ENCODE measurements at places on chromosomes 6 and 20.
A peak's percentile ranks its signal among the peaks of the same experiment; 100 is the strongest.

DNA sequence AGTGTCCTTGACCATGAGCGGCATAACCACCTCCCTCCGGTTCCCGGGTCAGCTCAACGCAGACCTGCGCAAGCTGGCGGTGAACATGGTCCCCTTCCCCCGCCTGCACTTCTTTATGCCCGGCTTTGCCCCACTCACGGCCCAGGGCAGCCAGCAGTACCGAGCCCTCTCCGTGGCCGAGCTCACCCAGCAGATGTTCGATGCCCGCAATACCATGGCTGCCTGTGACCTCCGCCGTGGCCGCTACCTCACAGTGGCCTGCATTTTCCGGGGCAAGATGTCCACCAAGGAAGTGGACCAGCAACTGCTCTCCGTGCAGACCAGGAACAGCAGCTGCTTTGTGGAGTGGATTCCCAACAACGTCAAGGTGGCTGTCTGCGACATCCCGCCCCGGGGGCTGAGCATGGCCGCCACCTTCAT is 4.9 kb downstream of the TUBB1 start:
- no peaks in the 10 kb centered on the region for H3K4me1 ChIP-seq
- H3K27me3 ChIP-seq, result no peaks in the 10 kb centered on the region
- DNase-seq, result no peak
- H3K4me3 ChIP-seq, result no peak overlapping the region
- no peak overlapping the region for H3K27ac ChIP-seq

DNA sequence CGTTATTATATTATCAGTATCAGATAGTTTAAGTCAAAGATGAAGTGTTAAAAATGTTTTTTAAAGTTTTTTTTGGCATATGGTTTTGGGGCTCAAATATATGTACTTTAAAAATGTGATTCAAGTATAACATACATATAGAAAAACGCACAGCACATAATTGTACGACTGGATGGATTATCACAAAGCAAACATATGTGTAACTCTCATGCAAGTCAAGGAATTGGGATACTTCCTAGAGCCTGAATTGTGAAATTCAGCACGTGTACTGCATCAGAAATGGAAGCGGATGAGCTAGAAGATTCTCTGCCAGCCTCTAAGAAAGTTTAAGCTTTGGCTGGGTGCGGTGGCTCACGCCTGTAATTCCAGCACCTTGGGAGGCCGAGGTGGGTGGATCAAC is 340.9 kb downstream of the PRL start:
- H3K36me3 ChIP-seq, result no peaks in the 10 kb centered on the region
- no peak overlapping the region for H3K27ac ChIP-seq
- H3K27me3 ChIP-seq, result no peaks in the 10 kb centered on the region
- no peak for DNase-seq

- no peaks in the 10 kb centered on the region for H3K36me3 ChIP-seq
- DNase-seq, result no peak
- no peaks in the 10 kb centered on the region for H3K4me1 ChIP-seq
- H3K4me3 ChIP-seq, result no peak overlapping the region
- no peaks in the 10 kb centered on the region for H3K27me3 ChIP-seq
These were observed 49.7 kb downstream of the SYNE1 start for GRCh38 chr6:152587473-152587872.

DNA sequence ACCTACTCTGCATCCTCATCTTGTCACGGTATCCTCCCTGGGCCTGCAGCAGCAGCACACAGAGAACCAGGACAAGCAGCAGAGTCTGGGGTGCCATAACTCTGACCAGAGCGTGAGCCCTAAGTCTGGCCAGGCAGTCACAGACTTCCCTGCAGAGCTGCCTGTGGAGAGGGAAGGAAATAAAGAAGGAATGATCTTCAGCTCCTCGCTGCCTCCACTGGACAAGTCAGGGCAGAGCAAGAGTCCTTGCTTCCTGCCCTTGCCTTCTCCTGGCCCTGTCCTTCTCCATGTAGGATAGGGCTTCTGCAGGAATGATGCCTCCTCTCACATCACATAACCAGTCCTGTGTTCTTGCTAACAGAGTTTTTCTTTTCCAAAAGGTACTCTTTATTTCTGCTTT is 15.9 kb upstream of the WFDC11 start:
- no peak overlapping the region for H3K27ac ChIP-seq
- peak; percentile 73 for DNase-seq
- no peaks in the 10 kb centered on the region for H3K4me1 ChIP-seq

- H3K36me3 ChIP-seq, result no peaks in the 10 kb centered on the region
- H3K27ac ChIP-seq, result no peak overlapping the region
- H3K4me1 ChIP-seq, result peaks cover 6% of the 10 kb centered on the region
- H3K4me3 ChIP-seq, result no peak overlapping the region
These were observed 349.9 kb downstream of the ARHGAP18 start for GRCh38 chr6:129359811-129360681.

GRCh38 chr6:13624871-13625288 is 9.7 kb downstream of the NOL7 start:
- DNase-seq, result peak; percentile 83
- no peak overlapping the region for H3K27ac ChIP-seq
- no peak overlapping the region for H3K4me3 ChIP-seq
- H3K36me3 ChIP-seq, result no peaks in the 10 kb centered on the region

DNA sequence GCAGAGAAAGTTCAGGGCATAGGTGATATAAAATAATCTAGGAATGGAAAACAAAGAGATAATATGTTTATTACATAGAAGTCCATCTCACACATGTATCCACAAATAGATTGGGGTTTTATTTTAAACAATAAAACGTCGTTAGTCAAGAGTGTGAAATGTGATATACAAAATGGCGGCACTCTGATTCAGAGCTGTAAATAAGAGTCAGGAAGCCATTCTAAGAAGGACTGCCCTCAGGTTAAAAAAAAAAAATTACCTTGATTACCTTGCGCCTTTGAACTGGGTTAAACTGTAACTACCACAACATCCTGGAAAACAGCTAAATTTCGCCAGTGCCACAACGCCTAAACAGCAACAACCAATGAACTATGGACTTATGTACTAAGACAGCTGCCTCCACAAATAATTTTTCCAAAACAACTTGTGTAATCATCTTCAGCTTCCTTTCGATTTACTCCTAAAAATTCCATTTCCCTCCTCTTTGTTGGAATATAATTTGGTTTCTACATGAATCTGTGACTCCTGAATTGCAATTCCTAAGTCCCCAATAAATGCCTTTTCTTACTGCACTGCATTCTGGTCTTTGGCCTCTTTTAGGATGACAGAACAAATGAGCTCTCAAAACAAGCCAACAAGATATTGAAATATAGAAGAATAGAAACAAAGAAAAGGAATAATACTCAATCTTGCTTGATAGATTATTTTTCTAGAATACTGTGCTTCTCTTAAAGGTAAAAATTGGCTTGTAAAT is 1019.5 kb upstream of the MAP3K7 start:
- H3K27ac ChIP-seq, result no peak overlapping the region
- H3K27me3 ChIP-seq, result no peaks in the 10 kb centered on the region
- H3K4me3 ChIP-seq, result no peak overlapping the region
- no peaks in the 10 kb centered on the region for H3K4me1 ChIP-seq
- no peak for DNase-seq

GRCh38 chr20:46237227-46237626 is 71.1 kb downstream of the CDH22 start:
- no peaks in the 10 kb centered on the region for H3K36me3 ChIP-seq
- no peaks in the 10 kb centered on the region for H3K27me3 ChIP-seq
- peak; percentile 43 for DNase-seq
- no peaks in the 10 kb centered on the region for H3K4me1 ChIP-seq

GRCh38 chr20:5039255-5039657 is 37.9 kb upstream of the SLC23A2 start:
- no peaks in the 10 kb centered on the region for H3K27me3 ChIP-seq
- no peak overlapping the region for H3K4me3 ChIP-seq
- H3K36me3 ChIP-seq, result no peaks in the 10 kb centered on the region
- H3K27ac ChIP-seq, result no peak overlapping the region

- no peak overlapping the region for H3K27ac ChIP-seq
- DNase-seq, result no peak
- H3K4me1 ChIP-seq, result no peaks in the 10 kb centered on the region
- H3K27me3 ChIP-seq, result no peaks in the 10 kb centered on the region
- no peaks in the 10 kb centered on the region for H3K36me3 ChIP-seq
- H3K4me3 ChIP-seq, result no peak overlapping the region
These were observed 52.1 kb downstream of the PTPN1 start for GRCh38 chr20:50562262-50562701.

- no peak for DNase-seq
- no peaks in the 10 kb centered on the region for H3K36me3 ChIP-seq
- peaks cover 3% of the 10 kb centered on the region for H3K4me1 ChIP-seq
These were observed 30.5 kb downstream of the FOXO3 start for GRCh38 chr6:108591040-108591816.

DNA sequence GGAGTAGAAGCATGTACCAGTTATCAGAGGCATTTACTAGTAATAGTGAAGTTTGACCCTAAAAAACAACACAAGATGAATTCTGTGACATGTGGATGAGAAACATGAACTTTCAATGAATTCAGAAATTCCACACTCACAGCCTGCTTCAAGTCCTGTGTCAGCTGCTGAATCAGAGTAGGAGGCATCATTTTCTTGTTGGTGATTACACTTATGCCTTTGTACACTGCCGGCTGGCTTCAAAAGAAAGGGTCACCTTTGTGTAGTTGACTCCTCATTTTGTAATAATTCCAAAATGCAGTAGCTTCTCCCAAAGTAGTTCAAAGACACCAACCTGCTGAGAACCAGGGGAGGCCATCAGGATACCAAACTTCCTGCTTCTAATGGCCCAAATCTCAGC is 165.5 kb downstream of the BACH2 start:
- H3K27me3 ChIP-seq, result no peaks in the 10 kb centered on the region
- no peak for DNase-seq
- no peaks in the 10 kb centered on the region for H3K36me3 ChIP-seq
- no peaks in the 10 kb centered on the region for H3K4me1 ChIP-seq
- no peak overlapping the region for H3K4me3 ChIP-seq

- H3K27ac ChIP-seq, result no peak overlapping the region
- no peak overlapping the region for H3K4me3 ChIP-seq
- no peaks in the 10 kb centered on the region for H3K36me3 ChIP-seq
- H3K4me1 ChIP-seq, result peaks cover 6% of the 10 kb centered on the region
These were observed 40.8 kb upstream of the FOXP4 start for GRCh38 chr6:41505122-41506049.

GRCh38 chr6:149855040-149855654 is 9.0 kb downstream of the LRP11 start:
- H3K4me1 ChIP-seq, result no peaks in the 10 kb centered on the region
- no peak overlapping the region for H3K4me3 ChIP-seq
- no peak overlapping the region for H3K27ac ChIP-seq
- no peak for DNase-seq
- H3K27me3 ChIP-seq, result no peaks in the 10 kb centered on the region
- no peaks in the 10 kb centered on the region for H3K36me3 ChIP-seq

- no peaks in the 10 kb centered on the region for H3K4me1 ChIP-seq
- no peak overlapping the region for H3K4me3 ChIP-seq
- no peak overlapping the region for H3K27ac ChIP-seq
- H3K36me3 ChIP-seq, result no peaks in the 10 kb centered on the region
- no peaks in the 10 kb centered on the region for H3K27me3 ChIP-seq
These were observed 16.6 kb downstream of the TENT5A start for GRCh38 chr6:81735756-81736380.

GRCh38 chr20:20551409-20551808 is 161.0 kb downstream of the RALGAPA2 start:
- no peaks in the 10 kb centered on the region for H3K27me3 ChIP-seq
- DNase-seq, result no peak
- no peak overlapping the region for H3K4me3 ChIP-seq
- no peak overlapping the region for H3K27ac ChIP-seq

DNA sequence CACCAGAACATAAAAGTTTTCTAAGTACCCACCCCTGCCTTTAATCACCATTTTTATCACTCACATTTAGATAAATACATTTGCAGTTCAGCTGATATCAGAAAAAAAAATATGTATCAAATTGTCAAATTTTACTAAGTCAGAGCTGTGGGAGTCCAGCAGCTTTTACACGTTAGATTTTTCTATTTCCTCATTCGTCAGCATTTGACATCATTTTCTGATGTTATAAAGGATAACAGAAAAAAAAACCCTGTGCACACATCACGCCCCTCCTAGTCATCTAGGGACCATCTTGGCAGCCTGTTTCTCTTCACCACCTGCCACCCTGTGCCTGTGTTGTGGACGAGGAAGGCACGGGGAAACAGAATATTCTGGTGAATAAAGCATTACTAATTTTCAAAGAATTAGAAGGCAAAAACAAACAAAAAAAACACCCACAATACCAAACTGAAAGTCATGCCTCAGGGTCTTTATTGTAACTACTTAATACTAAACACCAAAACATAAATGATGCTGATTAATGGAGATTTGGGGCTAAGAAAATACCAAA is 12.4 kb downstream of the B4GALT5 start:
- H3K27me3 ChIP-seq, result no peaks in the 10 kb centered on the region
- no peak overlapping the region for H3K27ac ChIP-seq
- DNase-seq, result no peak
- no peak overlapping the region for H3K4me3 ChIP-seq
- no peaks in the 10 kb centered on the region for H3K36me3 ChIP-seq
- peaks cover 4% of the 10 kb centered on the region for H3K4me1 ChIP-seq

DNA sequence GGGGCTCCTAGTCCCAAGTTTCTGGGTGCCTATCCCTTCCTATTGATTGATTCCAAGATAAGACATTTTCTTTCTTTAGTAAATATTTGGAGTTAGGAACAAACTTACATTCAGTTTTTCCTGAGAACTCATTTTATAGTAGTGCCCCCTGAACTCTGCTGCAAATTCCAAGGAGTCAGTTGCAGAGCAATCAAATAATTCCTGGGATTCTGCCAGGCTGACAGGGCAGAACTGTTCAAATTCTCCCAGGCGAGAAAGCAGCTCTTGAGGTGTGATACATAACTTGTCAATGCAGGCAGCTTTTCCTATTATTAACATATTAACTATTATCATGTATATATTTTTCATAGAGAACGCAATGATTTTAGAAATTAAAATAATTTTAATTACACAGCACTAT is 15.9 kb upstream of the ZBTB24 start:
- no peak overlapping the region for H3K27ac ChIP-seq
- H3K4me1 ChIP-seq, result no peaks in the 10 kb centered on the region
- H3K27me3 ChIP-seq, result no peaks in the 10 kb centered on the region
- no peak overlapping the region for H3K4me3 ChIP-seq
- no peaks in the 10 kb centered on the region for H3K36me3 ChIP-seq

DNA sequence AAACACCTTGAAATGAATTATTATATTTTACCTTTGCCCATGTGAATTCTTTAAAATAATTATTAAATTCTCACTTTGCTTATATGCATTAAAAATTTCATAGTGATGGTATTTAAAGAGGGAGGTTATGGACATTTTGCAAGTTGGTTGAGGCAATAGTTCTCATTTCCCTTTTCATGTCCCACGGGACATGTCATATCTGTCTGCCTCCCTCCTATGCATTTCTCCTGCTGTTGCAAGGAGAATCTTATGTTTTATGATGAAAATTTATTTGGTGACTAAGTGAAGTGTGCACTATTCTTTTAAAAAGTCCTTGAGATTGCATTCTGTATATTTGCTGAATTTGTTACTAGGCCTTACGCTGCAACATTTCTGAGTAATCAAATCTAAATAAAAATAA is 67.2 kb downstream of the UTRN start:
- peaks cover 2% of the 10 kb centered on the region for H3K4me1 ChIP-seq
- no peak overlapping the region for H3K27ac ChIP-seq
- no peaks in the 10 kb centered on the region for H3K27me3 ChIP-seq
- no peaks in the 10 kb centered on the region for H3K36me3 ChIP-seq
- H3K4me3 ChIP-seq, result no peak overlapping the region

- H3K4me1 ChIP-seq, result no peaks in the 10 kb centered on the region
- no peak overlapping the region for H3K27ac ChIP-seq
These were observed 165.4 kb downstream of the SLC16A10 start for GRCh38 chr6:111252726-111253125.
